ENCODE measurements at places on chromosomes 13 and 19.

DNA sequence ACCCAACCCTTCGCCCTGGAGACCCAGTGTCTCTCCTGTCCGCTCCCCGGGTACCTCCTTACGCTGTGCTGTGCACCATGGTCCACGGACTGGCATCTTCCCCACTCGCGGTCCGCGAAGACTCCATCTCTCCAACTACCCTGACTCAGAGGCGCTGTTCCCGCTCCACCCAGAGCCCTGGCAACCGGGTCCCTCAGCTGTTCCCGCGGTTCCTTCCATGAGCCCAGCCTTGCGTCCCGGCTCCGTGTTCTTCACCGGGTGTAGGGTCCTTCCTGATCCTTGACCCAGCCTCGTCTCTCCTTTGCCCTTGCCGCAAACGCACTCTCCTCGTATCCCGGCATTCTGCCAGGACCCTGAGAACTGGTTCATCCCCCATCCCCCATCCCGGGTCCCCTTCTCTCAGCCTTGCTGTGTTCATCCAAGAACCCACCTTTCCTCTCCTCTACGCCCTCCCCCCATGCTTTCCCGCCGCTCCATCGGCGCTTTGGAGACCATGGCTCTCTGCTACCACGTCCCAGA lies 664 bp downstream of the ICAM5 start:
- H3K27me3 ChIP-seq = peaks cover 69% of the 10 kb centered on the region
- peak overlapping the region; percentile 72 for H3K4me3 ChIP-seq
- H3K36me3 ChIP-seq = no peaks in the 10 kb centered on the region
- H3K4me1 ChIP-seq = peaks cover 26% of the 10 kb centered on the region
- H3K27ac ChIP-seq = no peak overlapping the region

DNA sequence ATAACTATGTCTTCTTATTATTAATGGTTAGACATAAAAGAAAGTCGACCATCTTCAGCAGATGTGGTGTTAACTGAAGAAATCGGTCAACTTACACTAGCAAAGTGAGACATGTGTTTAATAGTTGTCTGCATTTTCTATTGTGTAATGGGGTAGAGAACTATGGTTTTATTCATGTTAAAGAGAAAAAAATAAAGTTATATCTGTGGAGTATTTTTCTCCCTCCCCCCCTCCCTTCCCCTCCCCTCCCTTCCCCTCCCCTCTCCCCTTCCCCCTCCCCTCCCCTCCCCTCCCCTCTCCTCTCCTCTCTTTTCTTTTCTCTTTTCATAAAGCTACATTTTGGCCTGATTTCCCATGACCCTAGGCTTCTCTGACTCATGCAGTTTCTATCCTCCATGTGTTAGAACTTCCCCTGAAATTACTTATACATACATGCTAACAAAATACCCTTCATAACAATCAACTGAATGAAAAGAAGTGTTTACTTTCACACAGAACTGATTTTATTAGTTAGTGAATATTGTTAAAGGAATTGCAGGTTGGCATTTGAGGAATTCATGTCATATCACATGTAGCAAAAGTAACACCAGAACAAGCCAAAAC lies 1431.0 kb upstream of the ATXN8OS start:
- no peaks in the 10 kb centered on the region for H3K36me3 ChIP-seq
- H3K4me1 ChIP-seq = no peaks in the 10 kb centered on the region

GRCh38 chr13:101384929-101385328 lies 31.4 kb downstream of the NALCN start:
- no peak overlapping the region for H3K4me3 ChIP-seq
- DNase-seq = no peak
- no peaks in the 10 kb centered on the region for H3K36me3 ChIP-seq
- H3K27ac ChIP-seq = no peak overlapping the region

GRCh38 chr13:24648983-24649687 lies 31.1 kb upstream of the ATP12A start:
- no peak overlapping the region for H3K4me3 ChIP-seq
- H3K27ac ChIP-seq = no peak overlapping the region
- H3K27me3 ChIP-seq = no peaks in the 10 kb centered on the region
- H3K4me1 ChIP-seq = no peaks in the 10 kb centered on the region
- DNase-seq = no peak

- peaks cover 19% of the 10 kb centered on the region for H3K27me3 ChIP-seq
- no peaks in the 10 kb centered on the region for H3K4me1 ChIP-seq
Observed at GRCh38 chr19:54673222-54673621, 10.4 kb downstream of the LILRB4 start.

GRCh38 chr19:7928334-7928706 lies 2.4 kb upstream of the CTXN1 start:
- no peak for DNase-seq
- peak overlapping the region; percentile 96 for H3K27ac ChIP-seq
- no peaks in the 10 kb centered on the region for H3K27me3 ChIP-seq
- H3K4me1 ChIP-seq = peaks cover 32% of the 10 kb centered on the region

DNA sequence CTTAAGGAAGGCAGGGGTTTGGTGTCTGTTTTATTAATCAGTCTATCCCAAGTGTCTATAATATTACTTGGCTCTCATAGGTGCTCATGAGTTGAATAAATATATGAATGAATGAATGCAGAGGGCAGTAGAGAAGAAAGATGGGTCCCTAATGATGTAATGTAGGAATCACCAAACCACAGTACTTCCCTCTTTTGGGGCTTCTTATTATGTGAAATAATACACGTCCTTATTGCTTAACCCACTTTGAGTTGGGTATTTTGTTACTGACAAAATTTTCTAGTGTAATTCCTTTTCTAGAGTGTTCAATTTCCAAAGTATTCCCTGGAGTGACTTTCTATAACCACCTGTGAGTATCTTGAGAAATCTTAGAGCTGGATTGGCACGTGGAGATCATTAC lies 13.2 kb downstream of the KLK5 start:
- no peaks in the 10 kb centered on the region for H3K27me3 ChIP-seq
- DNase-seq = no peak
- H3K4me3 ChIP-seq = no peak overlapping the region
- H3K36me3 ChIP-seq = no peaks in the 10 kb centered on the region

GRCh38 chr19:50959731-50960500 lies 7.1 kb upstream of the KLK5 start:
- no peak overlapping the region for H3K4me3 ChIP-seq
- DNase-seq = no peak
- no peaks in the 10 kb centered on the region for H3K4me1 ChIP-seq
- H3K27me3 ChIP-seq = peaks cover 5% of the 10 kb centered on the region
- no peaks in the 10 kb centered on the region for H3K36me3 ChIP-seq
- no peak overlapping the region for H3K27ac ChIP-seq

DNA sequence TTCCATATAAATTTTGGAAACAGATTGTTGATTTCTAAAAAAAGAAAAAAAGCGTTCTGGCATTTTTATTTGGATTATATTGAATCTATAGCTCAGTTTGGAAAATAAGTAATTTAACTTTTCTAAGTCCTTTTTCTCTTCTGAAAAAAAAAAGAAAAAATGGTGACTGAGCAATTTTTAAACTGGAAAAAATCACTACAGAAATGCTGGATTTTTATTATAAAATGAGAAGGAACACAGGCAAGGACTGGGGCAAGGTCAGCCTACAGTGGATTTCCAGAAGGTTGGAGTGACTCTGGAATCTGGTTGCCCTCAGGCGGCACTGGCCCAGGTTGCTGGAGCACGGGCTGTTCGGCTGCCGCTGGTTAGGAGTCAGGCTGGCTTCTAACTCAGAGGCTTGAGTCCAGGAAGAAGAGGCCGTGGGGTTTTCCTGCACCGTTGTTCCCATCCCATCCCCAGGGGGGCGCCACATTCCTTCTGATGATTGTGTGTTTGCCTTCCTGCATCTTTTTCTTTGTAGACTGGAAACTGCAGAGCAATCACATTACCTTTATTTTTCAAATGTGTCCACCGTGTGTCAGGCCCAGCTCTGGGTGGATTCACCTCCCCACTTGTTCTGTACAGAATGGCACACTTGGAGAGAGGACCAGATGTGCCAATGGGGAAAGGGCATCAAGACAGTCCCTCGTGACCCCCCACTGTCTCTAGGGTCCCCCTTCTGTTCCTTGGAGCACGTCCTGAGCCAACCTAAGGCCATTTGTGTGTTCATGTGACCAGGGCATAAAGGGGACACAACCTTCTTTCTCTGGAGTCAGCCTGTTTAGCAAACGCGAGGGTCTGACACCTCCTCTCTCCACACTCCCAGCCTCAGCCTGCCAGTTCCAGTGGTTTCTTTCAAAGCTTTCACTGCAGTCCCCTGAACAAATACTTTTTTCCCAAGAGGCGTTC lies 44.5 kb upstream of the GTF3A start:
- no peaks in the 10 kb centered on the region for H3K4me1 ChIP-seq
- no peak overlapping the region for H3K27ac ChIP-seq
- H3K27me3 ChIP-seq = no peaks in the 10 kb centered on the region
- no peak overlapping the region for H3K4me3 ChIP-seq

DNA sequence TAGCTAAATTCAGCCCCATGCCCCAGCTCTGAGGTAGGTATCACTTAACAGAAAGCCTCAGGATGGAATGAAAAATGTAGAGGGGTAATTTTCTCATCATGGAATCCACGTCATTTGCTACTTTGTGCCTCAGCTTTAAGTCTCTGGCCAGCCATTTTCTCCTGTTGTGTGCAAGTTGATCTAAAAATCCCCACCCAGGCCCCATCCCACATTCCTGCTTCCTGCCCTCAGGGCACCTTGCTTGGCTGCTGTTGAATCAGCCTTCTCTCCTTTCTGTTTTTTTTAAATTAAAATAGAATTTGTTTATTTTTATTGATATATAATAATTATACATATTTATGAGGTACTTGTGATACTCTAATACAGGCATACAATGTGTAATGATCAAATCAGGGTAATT lies 179.9 kb upstream of the TSHZ3 start:
- no peaks in the 10 kb centered on the region for H3K27me3 ChIP-seq
- DNase-seq = no peak
- H3K4me1 ChIP-seq = no peaks in the 10 kb centered on the region
- no peak overlapping the region for H3K27ac ChIP-seq
- H3K4me3 ChIP-seq = no peak overlapping the region

GRCh38 chr19:2010135-2010668 lies 5.3 kb downstream of the BTBD2 start:
- H3K36me3 ChIP-seq = no peaks in the 10 kb centered on the region
- H3K4me3 ChIP-seq = no peak overlapping the region
- peaks cover 6% of the 10 kb centered on the region for H3K4me1 ChIP-seq
- H3K27ac ChIP-seq = no peak overlapping the region
- DNase-seq = no peak
- no peaks in the 10 kb centered on the region for H3K27me3 ChIP-seq
